ENCODE measurements at places on chromosomes 1 and 21.

DNA sequence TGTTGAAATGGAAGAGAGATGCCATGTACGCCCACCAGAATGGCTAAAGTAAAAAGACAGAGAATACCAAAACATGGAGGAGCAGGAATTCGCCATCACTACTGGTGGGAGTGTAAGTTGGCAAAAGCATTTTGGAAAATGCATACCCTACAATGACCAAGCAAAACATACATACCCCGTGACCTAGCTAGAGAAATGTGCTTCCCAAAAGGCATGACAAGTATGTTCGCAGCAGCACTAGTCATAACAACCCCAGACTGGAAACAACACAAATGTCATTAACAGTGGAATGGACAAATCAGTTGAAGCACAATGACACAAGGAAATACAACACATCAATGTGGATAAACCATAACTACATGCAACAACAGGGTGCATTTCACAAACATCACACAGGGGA lies 27.2 kb downstream of the SYT2 start:
- no peak for DNase-seq

DNA sequence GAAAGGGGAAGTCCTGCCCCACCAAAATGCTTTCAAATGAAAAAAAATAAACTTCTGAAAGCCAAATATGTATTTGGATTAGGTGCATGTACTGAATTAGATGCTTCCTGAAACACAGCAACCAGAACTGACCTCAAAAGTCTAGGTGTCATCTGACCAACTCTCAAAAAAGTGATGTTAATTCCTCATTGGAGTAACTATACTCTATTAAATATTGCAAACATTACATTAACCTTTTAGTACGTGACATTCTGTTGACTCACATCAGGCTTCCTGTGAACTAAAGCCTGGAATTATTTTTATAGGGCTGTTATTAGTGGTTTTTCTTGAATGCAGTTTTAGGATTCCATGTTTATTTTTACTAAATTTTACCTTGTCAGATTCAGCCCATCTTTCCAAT lies 73.5 kb downstream of the ASTN1 start:
- no peak for DNase-seq

DNA sequence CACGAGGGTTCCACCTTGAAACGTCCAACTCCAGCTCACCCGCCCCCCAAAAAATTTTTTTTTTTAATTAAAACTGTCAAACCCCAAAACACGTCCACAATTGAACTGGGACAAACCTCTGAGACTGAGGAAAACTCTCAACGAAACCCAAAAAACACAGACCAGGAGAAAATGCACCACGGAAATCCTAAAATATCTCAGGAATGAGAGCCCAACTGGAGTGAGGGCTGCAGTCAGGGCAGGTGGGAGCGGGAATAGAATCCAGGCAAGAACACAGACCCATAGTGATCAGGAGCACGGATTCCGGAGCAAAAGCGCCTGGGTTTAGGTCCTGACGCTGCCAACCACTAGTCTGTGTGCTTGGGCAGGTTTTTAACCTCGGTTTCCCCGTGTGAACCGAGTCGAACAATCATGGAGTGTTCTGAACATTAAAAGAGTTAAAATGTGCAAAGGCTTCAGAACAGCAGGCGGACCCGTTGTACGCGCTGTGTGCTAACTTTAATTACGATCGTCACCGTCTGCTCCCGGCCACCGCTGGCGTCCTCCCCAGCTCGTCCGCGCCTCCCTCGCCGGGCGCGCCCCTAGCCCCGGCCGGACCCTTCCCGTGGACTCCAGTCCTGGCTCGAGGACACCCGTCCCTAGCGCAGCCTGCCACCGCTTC lies 624 bp downstream of the ARHGAP29 start:
- DNase-seq, result no peak

- peak; percentile 56 for DNase-seq
Measured at GRCh38 chr1:174265282-174265681, 106.0 kb downstream of the RABGAP1L start.

- DNase-seq, result peak; percentile 40
Measured at GRCh38 chr1:207579436-207579799, 65.5 kb upstream of the CR1L start.

DNA sequence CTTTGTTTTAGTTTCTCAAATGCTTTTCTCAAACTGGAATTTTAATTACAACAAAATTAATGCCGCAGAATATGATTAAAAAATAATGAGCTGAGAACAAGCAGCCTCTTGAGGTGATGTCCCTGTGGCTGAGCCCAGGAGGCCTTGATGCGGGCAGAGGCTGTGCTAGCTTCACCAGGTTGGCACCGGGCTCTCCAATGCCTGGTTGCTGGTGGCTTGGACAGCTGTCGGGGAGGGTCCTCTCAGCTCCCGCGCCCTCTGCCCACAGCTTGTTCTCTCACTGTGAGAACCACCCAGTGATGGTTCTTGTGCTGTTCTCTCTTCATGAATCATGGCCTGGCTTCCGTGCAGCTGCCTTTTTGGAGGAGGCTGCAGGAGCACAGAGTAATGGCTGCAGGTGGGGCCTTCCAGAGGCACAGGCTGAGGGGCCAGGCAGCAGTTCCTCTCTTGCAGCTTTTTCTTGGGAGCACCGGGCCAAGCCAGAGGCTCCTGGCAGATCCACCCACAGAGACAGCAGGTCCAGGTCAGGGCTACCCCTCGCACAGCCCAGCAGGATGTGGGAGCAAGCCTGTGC lies 156.3 kb downstream of the PCBP3 start:
- no peak for DNase-seq

DNA sequence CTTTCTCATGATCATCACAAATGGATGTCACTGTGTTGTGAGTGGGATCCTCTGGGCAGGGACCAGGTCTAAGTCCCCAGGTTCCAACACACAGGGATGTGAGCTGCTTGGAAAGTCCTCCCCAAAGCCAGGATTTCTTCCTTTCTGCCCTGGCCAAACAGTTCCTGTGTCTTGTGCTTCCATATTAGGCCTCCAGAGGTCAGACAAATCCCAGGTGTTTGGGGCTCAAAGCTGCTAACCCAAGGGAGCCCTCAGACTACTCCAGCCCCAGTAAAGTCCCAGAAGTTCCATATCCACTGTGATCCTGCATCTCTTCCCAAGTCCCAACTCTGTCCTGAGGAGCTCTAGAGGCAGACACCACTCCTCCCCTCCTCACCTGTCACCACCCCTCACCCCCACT lies 27.7 kb upstream of the MAGOH start:
- no peak for DNase-seq

DNA sequence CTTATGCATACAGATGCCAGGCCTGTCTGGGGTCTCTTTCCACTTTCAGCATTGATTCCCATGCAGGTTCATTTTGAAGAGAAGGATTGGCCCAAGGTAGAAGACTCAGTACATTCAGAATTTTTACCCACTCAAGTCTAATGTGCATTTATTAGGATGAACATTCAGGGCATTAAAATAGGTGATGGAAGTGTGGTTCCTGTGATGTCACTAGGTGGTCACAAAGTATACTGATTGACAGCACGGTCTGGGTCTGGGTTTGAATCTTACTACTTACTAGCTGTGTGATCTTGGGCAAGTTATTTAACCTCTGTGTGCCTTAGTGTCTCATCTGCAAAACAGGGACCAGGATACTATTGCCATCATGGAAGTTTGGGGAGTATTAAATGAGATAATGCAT lies 711 bp upstream of the ZNF648 start:
- DNase-seq, result no peak

DNA sequence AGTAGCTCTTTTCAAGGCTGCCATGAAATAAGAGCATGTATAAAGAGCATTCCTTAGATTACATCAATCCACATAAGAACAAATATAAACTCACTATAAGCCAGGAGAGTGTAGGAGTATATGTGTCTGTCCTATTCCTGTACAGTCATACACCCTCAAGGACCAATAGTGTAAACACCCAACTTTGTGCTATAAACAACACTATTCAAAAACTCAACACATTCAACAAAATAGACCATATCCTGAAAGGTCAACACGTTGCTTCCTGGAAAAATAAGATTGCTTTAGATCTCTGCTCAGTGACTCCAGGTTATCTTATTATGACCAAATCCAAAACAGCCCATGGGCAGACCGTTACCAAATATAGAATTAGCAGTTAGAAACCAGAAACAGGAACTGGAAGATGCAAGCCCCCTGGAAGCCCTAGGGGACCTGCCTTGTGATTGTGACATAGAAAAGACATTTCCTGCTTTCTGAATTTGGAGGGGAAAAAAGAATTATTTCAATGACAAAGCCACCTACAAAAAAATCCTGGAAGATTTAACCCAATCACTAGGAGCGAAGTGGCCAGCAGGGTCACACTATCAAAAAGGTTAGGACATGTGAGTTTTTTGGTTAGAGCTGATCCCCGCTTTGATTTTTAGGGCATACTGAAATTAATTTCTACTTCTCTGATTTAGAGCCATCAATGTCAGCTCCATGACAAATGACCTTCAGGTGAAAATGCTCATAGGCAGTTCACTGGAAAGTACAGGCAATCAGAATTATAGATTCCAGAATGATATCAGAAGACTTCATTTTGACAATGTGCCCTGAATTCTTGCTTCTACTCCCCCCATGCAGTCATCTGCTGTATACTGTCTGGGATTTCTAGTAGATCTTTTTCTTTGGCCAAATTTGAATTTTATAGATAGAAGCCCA lies 59.9 kb downstream of the LRRC8C start:
- DNase-seq, result peak; percentile 68

DNA sequence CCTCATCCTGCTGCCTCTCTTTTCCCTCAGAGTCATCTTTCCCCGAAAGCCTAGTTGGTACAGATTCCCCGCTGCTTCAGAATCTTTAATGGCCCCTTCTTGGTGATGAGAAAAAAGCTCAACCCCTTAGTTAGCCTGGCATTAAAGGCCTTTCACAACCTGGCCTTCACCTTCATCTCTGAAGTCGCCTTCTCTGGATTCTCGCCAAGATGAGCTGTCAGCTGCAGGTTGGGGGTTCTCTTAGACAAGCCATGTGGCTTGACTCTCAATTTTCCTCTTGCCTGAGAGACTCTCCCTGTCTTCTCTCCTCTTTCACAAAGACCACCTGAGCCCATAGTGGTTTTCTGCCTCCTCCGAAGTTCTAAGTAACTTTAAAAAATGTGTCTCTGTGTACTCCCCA lies 15.5 kb upstream of the DISC1 start:
- no peak for DNase-seq

DNA sequence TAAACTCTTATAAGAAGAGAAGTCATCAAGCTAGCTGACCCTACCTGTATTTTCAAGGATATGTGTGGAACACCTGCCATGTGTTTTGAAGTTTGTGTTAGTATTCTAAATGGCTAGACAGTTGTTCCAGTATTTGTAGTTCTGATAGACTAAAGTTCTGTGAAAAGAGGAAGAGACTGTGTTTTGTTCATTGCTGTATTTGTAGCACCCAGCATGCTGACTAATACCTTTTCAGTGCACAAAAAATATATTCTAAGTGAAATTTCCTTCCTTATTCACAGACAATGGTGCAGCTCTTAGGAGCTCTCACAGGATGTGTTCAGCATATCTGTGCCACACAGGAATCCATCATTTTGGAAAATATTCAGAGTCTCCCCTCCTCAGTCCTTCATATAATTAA lies 8.2 kb upstream of the METTL18 start:
- peak; percentile 21 for DNase-seq

DNA sequence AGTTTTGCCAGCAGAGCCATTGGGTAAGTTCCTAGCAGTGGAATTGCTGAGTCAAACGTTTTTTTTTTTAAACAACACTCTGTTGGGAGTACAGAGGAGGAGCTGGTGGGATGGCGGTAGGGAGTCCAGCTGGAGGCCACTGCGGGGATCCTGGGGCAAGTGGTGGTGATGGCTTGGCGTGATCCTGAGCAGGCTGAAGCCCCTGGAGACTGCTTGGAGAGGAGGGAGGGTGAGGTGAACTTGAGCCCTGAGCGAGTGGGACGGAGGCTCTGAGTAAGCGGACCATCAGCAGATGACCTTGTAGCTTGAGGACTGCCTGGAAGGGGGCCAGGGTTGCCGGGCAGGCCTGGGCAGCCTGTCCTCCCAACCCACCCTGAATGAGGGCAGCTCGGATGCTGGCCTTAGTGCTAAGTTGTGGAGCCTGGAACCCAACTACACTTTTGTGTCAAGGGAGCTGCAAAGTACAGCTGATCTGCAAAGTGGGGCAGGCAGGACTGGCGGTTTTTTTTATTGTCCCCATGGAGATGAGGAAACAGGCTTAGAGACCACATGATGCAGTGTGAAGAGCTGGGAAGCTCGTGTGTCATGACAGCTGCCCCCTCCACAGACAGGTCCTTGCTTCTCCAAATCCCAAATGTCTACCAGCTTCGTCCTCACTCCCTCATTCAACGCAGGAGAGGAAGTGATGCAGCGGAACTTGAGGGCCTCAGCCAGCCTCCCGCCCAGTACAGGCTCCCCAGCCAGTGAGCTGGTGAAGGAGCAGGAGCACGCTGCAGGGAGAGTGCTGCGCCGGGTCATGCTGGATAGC lies 20.2 kb downstream of the MRPL37 start:
- peak; percentile 85 for DNase-seq

DNA sequence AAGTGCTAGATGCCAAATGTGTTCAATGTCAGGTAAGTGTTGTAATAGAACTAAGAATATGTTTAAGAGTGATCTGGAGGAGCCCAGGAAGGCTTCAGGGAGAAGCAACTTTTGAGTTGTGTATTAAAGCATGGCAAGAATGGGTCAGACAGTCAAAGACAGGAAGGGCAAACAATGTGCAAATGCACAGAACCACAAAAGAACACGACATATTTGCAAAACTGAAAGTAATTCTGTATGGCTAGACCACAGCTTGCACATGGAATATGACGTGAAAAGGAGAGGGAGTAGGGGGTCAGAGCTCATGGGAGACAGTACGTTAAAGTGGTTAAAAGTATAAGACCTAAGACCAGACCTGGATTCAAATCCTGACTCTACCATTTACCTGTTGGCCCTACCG lies 7.1 kb upstream of the SORT1 start:
- no peak for DNase-seq

DNA sequence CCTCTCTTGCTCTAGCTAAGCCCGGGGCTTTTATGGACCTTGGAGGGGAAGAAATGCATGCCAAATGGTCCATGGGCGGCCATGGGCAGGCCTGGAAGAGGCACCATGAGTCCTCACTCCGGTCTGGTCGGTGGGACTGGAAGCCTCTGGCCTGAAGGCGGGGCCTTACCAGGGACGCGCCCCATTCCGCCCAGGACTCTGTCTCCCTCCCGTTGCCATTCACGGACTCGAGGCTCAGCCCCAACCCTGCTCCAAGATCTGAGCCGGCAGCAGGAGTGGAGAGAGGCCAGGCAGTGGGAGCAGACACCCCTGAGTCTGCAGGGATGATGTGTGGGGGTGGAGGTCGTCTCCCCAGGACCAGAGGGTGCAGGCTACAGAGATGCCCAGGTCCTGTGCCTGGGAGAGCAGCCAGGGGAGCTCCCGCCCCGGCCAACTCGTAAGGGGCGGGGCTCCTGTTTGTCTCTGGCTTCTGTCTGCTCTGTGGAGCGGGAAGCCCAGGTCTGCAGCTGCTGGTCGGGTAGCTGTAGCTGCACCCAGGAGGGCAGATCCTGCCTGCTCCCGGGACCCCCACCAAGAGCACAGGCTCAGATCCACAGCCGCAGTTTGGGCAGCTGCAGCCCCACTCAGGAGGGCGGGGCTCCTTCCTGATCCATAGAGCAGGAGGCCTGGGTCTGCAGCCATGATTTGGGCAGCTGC lies 8.3 kb upstream of the KANK4 start:
- DNase-seq, result no peak

DNA sequence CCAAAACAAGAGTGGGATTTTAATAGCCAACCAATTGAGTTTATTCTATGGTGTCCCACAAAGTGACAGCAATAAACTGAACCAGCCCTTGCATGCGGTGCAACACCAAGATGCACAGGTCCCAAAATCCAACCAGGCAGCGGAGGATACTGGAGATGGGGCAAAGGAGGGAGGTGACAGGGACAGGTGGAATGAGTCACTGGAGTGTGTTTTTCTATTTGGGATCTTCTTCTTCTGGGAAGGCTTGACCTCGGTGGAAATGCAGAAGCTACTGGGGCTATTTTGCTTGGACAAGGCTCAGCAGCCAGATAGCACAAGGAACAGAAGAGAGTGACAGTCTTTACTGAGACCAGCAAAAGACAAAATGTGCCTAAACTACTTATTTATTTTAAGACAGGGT lies 97.5 kb downstream of the PLXNA2 start:
- DNase-seq, result no peak
